ENCODE measurements at places on chromosomes 7 and 10.

DNA sequence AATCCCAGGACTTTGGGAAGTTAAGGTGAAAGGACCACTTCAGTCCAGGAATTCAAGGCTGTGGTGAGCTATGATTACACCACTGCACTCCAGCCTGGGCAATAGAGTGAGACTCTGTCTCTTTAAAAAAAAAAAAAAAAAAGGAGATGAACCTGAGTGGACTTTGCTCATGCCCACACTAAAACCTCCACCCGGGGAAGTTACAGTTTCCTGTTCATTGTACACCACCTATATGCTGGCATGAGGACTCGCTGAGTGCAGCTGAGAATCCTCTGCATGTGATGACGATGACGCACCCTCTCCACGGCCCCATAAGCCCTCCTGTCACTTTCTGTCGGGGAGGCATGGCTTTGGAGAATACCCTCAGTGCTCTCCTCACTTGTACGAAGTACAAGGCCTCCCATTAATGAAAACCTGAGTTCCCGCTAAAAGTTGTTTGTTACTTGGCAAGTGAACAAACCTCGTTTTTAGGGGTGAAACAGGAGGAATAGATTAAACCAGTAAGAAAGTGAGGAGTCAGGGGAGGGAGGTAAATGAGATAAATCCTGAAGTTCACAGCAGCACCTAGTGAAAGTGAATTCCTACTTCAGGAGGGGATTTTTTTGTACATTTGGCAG is 15.9 kb downstream of the TMEM176B start:
- no peak for DNase-seq

- peak; percentile 59 for DNase-seq
Measured at GRCh38 chr7:17532861-17533404, 234.5 kb downstream of the AHR start.

GRCh38 chr10:114911052-114911711 is 26.8 kb upstream of the TRUB1 start:
- DNase-seq = no peak

- peak; percentile 45 for DNase-seq
Measured at GRCh38 chr7:78020136-78020873, 221.7 kb downstream of the PHTF2 start.

DNA sequence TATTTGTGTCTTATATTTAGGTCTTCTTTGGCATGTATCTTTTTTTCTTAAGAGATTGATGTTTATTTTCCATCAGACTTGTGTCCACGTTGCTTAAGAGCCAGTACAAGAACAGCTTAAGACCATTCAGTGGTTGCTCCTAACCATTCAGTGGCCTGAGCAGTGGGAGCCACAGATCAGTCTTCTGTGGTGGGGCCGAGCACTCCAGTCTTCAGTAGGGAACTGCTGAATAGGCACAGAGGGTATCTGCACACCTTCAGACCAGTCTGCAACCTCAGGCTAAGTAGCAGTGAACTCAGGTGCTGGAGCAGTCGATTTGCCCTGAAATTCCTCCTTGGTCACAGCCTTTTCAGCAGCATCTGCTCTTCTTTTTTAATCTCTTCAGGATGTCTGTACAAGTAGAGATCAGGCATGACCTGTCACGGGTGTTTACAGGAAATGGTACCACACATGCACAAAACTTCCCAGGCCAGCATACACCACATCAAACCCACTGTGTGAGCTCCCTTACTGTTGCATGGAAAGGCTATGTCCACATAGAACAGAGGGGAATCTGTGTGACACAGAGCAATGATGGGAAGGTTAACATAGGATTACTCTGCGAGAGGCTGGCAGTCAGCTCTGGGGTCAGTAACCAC is 51.5 kb downstream of the FAM107B start:
- DNase-seq = no peak

Data from HCT116 (cell line).